ENCODE measurements at places on chromosomes 12 and 14.

- DNase-seq, result no peak
Measured at GRCh38 chr12:11785712-11786111, 136.2 kb downstream of the ETV6 start.

DNA sequence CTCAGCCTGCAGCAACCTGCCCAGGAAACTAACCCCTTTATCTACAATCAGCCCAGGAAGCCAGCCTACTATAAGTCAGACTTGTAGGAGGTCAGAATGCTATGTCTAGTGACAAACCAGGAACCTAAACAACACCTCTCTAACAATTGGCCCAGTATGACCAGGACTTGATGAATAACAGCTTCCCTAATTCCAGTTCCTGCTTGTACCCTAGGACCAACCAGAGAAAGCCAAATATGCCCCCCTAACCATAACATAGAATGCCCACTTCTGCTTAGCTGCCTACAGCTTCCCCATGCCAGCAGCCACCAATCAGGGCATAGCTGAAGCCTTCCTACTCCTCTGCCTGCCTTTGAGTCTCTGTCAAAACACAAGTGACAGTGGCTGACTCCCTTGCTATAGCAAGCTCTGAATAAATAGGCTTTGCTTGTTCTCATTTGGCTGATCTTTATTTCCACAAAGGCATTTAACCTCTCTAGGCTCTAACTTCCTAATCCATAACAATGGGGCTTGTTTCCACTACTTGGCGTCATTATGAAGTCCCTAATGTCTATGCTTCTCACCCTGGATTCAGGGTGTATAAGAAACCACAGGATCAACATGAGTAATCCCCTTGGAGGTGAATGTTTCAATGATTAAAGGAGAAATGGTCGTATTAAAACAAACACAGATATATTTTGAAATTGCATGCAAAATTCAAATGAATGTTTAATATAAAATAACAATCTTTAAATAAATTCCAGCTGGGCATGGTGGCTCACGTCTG is 220.2 kb downstream of the ANO6 start:
- DNase-seq, result no peak

DNA sequence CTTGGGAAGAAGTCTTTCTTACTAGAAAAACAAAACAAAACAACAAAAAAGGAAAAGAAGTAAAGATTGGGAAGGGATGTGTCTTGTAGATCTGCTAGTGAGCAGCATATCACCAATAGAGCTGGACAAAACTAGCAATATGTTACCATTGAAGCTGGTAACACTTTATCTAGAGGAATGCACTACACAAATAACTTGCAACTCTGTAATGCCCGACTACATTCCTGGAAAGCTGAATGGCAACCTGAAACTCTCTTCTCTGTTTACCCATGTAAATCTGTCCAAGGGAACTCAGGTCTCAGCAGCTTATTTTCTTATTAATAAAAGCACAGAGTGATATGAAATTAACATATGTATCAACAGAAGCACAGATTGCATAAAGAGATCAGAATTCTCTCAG is 624.4 kb downstream of the KCNH5 start:
- DNase-seq, result no peak

DNA sequence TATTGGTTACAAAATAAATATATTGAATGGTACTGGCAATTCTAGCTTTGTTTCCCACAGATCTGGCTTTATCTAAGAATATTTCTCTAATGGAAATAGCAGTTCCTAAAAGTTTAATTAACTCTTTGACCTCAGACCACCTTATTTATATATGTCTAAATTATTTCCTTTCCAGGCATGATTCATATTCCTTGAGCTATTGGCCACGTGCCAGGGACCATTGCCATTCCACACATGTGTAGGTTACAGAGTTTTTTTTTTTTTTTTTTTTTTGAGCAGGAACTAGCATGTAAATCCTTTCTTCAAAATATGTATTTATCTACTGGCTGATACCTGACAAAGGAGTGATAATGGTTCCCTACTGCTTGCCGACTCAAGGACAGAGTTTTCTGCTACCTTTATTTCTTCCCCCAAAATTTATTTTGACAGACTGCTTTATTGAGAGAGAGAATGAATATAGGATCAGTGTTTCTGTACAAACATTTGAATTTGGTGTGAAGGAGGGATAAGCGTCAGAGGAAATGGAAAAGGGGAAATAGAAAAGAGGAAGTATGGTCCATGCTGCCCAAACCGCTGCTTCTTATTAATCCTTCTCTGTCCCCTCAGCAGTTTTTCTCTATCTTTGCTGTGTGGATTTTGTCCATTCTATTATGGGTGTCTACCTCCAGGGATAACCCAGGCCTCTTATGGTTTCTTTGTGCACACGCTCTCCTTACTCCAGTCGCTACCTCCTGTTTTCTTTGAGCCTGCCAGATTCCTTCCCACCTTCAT is 36.4 kb downstream of the PDE3A start:
- no peak for DNase-seq

DNA sequence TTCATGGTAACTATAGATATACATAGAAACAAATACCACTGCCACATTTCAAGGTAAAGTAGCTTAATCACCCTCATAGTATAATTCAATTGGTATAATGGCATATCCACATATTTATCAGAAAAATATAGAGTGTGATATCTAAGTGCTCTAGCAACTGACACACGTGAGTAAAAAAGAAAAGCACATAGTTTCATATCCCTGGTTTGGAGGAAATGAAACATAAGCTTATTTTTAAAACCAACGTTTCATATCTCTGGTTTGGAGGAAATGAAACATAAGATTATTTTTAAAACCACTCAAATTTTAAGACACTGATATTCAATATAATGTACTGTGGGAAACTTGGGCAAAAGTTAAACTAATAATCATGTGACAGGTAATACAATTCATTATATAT is 2.1 kb downstream of the OR6C70 start:
- DNase-seq, result no peak

Data from activated CD4-positive, alpha-beta T cell treated with anti-CD3 and anti-CD28 coated beads, Interleukin-2, amount 50 U/mL, for 48 hours (primary cell).